NCI-H510A treated with DMSO at 0.1 percent for 48 hours (cell line): ENCODE measurements at places on chromosomes 3 and 15.

DNA sequence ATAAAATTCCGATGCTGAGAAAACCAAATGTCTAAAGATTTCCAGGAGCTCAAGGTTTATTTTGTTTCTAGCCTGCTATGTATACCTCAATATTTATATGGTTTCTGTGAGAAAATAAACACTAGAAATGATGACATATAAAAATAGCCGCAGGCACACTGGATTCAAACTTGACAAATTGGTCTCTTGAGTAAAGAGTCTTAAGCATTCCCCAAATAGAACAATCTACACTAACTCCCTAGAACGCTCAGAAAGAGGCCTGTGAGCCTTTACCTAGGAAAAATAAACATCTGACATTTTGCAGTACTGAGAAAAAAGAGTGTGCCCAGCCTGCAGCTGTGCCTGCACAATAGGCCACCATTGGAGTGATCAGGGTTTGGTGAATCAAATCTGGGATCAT is 75.2 kb downstream of the NEK10 start:
- no peak for DNase-seq

- DNase-seq, result no peak
These were observed 169.1 kb upstream of the TSPAN3 start for GRCh38 chr15:77239882-77240608.

GRCh38 chr15:39419651-39420050 is 161.2 kb upstream of the THBS1 start:
- DNase-seq, result no peak

DNA sequence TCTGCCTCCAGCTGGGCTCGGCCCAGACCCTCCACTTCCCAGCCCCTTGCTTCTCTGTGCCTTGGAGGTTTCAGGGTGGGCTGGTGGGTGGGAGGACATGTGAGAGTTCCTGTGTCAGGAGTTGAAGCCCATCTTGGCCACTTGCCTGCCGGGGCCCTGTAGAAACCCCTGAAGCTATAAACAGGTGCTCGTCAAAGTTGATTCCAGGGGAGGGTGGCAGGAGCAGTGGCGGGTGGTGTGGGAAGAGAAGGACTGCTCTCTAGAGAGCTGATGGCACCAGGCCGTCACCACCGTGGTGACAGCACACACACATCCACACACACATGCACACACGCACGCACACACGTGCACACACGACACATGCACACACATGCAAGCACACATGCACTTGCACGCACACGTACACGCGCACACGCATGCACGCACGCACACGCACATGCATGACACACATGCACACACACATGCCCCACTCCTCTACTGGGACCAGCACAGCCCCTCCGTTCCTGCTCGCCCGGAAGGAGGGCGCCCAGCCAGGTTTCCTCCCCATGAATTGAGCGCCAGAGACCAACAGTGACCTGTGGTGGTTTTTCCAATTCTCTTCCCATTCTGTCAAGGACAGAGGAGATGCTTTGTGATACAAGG is 56.3 kb upstream of the CGNL1 start:
- no peak for DNase-seq

DNA sequence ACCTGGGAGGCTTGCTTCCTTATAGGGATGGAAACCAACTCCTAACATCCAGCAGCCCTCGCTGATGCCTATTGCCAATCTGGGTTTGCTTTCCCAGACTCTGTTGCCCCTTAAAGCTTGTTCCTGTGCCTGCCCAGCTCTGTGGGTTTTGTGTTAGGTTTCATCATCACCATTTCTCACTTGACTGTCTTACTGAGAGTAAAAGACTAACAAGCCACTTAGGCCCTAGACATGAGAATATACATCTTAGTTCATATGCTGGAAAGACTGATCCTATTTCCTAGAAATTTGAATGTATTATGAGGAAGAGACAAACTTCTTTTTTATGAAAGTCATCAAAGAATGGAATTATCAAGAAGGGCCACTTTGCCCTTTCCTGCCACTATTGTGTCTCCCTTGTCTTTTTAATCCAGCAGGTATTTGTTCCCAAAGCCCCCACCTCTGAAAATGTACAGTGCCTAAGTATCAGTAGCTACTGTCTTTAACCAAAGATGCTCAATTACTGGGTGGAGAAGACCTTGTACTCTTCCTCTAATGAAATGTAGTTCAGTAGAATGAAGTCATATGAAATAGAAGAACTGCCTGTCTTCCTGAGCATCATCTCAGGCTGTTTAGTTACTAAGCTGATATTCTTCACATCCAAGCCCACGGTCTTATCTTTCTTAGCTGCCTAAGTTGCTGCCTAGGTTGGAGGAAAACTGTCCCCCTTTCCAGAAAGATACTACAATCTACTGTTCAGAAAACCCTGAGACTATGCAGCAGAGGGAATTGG is 59.8 kb upstream of the ZPLD1 start:
- DNase-seq, result no peak

DNA sequence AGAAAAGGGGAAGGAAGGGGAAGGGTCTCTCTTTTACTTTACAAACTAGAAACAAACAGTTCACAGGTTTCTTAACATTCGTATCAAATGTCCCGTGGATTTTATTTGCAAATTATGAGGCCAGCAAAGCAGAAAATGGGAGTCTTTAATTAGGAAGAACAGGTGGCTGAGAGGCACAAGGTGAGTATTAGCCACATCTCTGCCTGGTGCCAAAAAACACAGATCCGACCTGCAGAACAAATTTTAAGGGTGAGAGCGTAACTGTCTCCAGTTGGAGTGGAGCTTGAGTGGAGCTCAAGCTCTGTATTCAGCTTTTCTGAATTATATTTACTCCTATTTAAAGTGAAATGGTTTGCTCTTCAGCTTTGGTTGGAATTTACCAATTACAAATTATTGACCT is 1004.9 kb downstream of the FHIT start:
- no peak for DNase-seq

- DNase-seq, result no peak
These were observed 32.0 kb downstream of the FOXL2 start for GRCh38 chr3:138914870-138915502.

DNA sequence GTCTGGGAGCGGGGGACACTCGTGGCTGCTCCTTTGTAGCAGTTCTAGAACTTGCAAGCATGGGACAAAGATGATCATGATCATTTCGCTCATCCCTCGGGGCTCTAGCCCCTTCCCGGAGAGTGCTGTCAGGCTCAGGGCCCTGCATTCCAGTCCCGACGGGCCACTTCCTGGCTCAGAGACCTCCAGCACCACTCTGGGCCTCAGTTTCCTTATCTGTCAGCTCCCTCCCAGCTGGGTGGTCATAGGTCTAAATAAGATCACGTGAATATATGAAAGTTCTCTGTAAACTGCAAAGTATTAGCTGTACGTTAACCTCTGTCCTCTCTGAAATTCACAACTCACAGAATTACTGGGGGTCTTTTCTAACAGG is 52.8 kb upstream of the SLC6A11 start:
- DNase-seq, result no peak
